SW 1271 (cell line): ENCODE measurements at places on chromosomes 3 and 15.
A peak's percentile ranks its signal among the peaks of the same experiment; 100 is the strongest.

DNA sequence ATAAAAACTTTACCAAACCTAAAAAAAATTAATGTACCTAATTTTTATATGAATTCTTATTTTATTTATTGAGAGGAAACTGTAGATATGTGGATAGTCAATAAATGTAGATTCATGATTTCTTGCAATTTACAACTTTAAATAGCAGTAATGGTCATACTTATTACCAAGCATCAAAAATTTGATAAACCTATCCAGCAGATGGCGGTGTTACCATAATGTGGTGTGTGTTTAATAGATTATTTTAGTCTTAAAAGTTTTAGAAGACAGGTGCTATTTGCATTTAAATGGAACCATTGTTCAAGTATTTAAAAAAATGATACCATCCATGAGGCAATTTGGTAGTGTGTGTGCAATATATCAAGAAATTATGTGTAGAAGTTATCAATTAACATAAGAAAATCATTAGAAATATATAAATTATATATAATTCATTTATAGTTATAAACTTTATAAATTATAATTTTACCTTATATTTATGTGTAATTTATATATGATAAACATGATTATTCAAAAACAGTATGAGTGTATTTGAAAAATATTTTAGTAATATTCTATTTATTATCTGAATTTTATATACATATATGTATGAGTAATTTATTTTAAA lies 176.0 kb upstream of the BCHE start:
- peak; percentile 24 for DNase-seq

- no peak for DNase-seq
Measured at GRCh38 chr3:11078826-11079515, 75.3 kb upstream of the HRH1 start.

- DNase-seq: peak; percentile 24
Measured at GRCh38 chr15:89740137-89740536, 10.9 kb downstream of the MESP1 start.

DNA sequence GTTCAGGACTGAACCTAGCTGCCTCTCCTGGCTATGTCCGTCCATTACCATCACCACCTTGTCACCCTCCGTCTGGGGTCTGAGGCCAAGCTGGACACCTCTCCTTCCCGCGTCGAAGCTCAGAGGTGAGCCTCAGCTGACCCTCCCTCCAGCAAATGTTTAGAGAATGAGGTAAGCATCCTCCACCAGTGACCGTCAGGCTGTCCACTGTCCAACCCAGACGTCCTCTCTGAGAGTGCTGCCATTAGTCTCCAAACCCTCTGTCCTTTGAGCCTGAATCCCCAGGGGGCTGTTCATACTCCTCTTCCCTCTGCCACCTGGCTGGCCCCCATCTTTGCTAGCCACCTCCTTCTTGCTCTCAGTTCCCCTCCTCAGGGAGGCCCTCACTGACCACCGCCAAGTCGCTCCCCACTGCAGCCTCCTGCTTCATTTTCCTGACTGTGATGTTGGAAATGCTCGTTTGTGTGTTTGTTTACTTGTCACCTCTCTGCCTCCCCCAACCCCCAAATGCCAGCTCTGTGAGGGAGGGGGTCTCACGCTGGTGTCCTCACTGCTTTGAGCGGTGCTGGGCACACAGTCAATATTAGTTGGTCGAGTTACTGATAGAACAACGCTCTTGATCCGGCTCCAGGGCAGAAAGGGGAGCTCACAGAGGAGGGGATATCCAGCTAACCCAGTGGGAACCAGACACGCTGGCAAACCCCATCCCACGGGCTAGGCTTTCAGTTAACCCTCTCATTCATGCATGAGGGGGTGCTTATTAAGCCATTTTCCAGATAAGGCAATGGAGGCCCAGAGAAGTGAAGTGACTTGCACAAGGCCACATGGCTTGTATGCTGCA lies 64.9 kb downstream of the IQSEC1 start:
- no peak for DNase-seq

DNA sequence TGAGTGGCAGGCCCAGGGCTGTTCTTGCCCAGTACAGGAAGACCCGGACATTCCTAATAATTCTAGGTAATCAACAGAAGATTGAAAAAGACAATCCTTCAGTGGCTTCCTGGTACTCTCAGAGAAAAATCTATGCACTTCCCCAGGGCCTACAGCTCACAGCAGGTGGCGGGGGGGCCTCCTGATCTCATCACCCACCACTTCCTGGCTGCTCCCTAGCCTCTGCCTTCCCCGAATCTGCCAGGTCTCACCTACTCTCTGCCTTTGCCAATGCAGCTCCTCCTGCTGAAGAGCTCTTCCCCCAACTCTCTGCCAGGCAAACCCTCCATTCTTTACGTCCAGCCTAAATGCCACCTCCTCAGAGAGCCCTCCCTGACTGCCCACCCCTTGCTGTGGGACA lies 37.5 kb downstream of the EHD4 start:
- peak; percentile 65 for DNase-seq

DNA sequence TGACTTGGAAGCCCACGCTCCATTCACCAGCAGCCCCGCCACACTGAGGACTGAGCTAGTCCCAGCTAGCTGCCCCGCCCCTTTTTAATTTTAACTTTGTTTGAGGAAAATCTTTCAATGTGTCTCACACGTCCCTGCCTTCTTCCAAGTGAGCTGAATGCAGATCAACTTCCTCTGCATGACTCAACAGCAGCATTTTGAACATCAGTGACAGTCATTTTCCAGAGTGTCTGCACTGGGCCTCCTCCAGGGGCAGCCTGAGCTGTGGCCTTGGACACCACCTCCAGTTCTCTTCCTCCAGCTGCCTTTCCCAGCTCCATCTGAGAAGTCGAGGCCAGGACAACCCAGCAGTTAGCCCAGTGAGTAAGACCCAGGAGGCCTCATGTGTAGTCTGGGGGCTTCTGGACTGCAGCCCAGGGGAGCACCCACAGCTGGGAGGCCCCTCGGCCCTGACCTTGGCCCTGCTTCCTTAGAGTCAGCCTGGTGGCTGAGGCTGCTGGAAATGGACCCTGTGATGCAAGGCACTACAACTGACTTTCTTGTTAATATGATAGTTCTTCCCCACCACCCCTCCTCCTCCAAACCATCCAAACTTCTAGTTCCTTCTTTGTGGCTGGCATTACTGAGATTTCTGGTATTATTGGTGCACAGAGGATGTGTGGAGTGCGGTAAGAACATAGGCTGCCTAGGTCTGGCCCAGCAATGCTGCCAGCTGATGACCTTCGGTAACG lies 21.4 kb upstream of the ESYT3 start:
- no peak for DNase-seq

DNA sequence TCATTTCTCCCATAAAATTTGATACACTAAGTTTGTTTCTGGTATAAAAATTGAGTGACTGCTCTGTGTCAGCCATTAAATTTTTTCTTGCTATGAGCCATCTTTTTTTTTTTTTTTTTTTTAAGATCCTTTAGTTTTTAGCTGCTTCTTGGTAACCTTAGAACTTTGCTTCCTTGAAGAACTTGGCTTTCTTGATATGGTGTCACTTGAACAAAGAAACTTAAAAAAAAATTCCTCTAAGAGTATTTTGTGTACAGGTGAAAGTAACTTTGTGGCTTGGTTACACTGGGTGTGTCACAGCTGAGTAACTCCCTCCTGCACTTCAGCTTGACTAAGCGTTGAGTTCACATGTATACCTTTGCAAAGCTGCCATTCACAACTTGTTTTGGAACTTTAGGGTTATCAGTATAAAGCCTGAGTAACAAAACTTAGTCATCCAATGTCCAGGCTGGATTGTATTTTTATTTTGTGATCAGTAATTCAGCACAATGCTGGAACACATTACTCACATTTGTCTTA lies 6.5 kb downstream of the CHD2 start:
- peak; percentile 76 for DNase-seq

DNA sequence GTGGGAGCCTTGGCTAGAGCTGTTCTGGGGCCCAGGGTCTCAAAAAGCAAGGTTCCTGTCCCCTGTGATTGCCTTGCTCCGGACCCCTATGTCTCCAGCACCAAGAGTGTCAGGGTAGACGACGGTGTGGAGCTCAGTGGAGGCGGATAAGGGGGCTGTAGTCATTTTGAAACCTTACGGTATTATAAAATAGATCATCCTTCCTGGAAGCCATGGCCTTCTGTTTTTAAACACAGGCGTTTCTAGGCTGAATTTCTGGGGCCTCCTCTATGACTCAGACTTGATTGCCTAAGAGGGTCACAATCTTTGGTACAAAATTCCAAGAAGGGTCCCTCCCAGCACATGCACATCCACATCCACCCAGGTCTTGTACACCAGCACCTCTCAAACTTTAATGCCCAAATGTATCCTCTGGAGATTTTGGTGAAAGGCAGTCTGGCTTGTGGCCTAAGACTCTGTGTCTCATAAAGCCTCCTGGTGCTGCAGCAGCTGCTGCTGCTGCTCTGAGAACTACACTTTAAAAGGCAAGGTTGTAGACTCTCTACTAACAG lies 70.5 kb upstream of the XCR1 start:
- no peak for DNase-seq

DNA sequence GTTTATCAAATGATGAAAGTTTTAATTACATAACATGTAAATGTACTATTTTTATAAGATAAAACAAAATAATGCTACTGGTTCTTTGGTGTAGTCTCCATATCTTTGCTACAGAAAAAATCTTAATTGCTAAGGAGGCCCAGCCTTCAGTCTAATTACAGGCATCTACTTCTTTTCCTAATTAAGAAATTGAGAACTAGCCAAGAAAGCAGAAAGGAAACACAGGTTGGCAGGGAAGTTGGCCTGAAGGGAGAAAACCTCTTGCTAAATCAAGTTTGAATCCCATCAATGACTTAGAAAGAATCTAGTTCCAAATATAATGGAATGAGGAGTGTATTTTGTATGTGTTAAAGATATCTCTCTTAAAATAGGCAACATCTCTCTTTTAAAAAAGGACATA lies 212.4 kb upstream of the ARL6 start:
- no peak for DNase-seq

DNA sequence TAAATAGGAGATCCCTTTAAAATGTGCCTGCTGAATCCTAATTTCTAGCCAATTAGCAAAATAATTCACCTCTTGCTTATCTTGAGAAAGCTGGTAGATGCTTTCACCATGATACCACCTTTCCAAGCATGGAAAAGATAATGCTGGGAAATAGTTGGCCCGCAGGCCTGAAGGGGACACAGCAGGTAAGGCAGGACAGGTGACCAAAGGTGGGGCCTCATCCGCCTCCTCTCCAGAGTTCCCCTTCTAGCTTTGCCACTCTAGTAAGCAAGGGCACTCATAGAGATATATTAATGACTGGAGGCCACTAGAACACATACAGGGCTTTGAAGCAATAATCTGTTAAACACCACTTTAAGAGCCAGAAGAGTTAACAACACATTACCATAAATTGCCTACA lies 45.5 kb downstream of the SATB1 start:
- DNase-seq: no peak

DNA sequence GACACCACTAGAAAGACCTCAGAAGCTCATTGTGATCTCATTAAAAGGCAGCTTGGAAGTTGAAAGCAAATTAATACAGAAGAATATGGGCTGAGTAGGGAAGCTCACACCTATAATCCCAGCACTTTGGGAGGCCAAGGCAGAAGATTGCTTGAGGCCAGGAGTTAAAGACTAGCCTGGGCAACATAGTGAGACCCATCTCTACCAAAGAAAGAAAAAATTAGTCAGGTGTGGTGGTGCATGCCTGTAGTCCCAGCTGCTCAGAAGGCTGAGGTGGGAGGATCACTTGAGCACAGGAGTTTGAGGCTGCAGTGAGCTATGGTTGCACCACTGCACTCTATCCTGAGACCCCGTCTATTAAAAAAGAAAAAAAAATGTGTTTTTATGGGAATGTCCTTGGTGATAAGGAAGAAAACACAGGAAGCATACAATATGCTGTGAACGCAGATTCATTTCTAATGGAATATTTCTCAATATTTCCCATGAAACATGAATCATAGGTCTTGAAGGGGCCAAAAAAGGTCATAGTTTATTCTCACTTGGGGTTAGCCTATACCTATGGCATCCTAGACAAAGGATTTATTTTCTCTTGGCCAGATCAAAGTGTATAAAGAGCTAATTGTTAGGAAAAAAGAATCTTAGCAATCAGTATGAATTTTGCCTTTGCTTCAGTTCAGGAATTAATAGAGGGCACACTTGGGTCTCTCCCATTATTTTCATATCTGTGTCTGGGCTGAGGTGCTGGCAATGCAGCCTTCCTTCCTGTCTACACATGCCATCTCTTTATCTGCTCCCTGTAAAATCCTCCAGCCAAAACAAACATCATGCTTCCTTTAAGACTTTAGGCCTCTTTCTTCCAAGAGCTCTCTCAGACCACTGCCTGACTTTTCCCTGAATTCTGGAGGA lies 98.2 kb downstream of the FNDC3B start:
- DNase-seq: no peak

GRCh38 chr3:193333229-193333628 lies 45.3 kb downstream of the ATP13A5 start:
- no peak for DNase-seq

DNA sequence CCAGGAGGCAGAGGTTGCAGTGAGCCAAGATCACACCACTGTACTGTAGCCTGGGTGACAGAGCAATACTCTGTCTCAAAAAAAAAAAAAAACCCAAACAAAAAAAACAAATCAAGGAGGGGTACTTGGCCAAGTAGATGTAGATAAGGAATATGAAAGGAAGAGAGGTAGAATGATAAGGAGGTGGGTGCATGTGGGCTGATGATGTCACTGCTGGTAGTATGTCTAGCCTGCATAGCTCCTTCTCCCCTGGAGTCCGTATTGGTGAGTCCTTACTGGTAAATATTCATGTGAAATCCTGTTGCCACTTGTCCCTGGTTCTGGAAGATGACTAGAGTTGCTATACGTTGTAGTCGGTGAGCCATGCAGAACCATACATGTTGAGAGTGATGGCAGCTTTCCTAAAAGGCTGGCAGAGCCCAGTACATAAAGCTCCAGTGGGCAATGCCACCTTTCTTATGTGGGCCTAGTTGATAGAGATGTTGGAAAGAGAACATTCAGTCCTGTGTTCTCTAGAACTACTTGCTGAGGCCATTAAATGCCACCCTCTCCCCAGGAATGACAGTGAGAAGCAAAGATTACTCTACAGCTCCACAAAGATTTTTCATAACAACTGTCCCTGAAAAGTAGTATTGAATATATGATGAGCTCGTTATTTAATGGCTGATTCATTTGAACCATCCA lies 11.0 kb downstream of the KAT2B start:
- DNase-seq: no peak

DNA sequence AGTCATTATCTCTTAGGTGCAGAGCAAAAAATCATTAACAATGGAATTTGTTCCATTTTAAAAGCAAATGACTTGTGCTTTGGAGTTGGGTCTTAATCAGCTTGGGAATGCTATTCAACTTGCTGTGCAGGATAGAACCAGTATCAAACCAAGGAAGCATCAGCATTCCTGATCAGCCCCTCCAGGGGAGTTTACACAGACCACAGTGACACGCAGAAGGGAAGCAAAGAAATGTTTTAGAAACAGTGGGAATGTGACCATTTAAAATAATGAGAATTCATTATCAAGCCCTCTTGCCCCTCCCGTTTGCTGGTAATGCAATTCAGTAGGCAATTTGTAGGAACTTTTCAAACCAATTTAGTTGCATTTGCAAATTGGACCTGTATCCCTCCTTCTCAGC lies 155.1 kb downstream of the LRTM1 start:
- no peak for DNase-seq

DNA sequence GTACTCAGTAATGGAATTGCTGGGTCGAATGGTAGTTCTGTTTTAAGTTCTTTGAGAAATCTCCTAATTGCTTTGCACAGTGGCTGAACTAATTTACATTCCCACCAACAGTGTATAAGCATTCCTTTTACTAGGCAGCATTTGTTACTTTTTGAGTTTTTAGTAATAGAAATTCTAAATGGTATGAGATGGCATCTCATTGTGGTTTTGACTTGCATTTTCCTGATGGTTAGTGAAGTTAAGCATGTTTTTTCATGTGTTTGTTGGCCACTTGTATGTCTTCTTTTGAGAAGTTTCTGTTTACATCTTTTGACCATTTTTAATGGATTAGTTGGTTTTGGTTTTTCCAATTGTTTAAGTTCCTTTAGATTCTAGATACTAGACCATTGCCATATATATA lies 28.4 kb downstream of the TP63 start:
- no peak for DNase-seq
